ENCODE measurements at places on chromosomes 2 and 18. TPM values are rescaled to one million over a fixed set of nuclear protein-coding genes. Genes with fewer than 3 reads are reported as not detected.

- no peak for DNase-seq
Observed at GRCh38 chr2:184314829-184315228, 283.5 kb upstream of the ZNF804A start.

DNA sequence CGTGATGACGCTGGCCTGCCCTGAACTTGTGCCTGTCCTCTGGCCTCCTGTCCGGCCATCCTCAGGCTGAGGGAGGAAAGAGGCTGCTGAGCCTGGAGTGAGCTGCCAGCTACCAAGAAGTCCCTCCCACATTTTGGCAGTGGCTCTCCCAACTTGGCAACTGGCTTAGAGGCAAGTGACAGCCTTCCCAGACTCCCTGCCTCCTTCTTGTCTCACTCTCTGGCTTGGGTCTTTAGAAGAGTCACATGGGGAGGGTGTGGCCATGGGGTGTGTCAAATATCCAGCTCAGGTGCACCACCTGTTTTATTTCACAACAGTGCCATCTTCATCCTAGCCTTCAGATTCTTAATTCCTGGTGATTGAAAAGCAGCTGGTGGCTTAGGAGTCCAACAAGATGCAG lies 222.9 kb downstream of the PRKCE start:
- no peak for DNase-seq

DNA sequence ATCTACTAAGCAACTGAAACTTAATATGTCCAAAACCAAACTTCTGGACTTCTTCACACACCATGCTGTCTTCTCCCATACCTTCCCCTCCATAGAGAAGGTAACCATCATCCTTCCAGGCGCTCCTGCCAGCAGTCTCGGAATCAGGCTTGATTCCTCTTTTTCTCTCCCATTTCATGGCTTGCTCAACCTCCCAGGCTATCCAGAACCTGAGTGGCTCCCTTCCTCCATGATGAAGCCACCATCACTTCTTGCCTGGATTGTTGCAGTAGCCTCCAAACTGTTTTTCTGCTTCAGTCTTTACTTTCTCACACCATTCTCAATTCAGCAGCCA lies 40.1 kb upstream of the NDUFV2 start:
- no peak for DNase-seq

DNA sequence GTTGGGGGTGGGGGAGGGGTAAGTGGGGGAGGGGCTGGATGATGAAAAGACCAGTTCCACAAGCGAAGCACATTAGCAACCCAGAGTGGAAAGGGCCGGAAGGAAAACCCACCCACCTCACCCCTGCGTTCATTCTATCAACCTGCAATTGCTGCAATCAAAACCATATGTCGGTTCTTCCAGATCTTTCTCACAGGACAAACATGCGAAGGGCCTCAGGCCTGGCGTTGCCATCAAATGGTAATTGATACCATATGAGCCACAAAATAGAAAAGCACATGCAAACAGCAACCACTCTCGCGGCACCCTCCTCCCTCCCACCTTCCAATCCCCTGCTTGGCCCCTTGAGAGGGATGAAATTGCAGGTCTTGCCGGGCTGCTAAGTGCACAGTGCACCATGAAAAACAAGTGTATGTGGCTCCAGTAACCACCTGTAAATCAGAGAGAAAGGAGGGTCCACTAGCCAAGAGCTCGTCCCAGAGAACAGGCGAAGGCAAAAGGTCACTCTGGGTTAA lies 287.5 kb downstream of the TCF4 start:
- no peak for DNase-seq

GRCh38 chr18:39825485-39826150 lies 2129.4 kb upstream of the PIK3C3 start:
- peak; percentile 77 for DNase-seq

DNA sequence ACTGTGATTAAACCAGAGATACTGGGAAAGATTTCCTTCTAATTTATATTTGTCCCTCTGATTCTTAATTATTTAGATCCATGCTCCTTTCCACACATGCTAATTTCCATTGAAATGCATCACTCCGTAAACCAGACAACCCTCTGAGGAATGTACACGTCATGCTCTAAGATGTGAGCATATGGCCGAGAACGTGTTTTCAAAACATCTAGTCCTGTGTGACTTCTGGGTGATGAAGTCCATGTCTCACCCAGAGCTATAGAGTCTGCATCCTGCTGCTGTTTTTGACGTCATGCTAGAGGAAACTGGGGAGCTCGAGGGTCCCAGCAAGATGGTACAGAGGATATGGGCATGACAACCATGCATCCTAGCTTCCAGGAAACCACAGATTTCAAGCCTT lies 53.6 kb downstream of the CAPN13 start:
- DNase-seq, result no peak

GRCh38 chr2:159617100-159617499 lies 752 bp upstream of the BAZ2B start:
- DNase-seq, result no peak

GRCh38 chr2:219713110-219713509 lies 85.7 kb downstream of the SLC4A3 start:
- DNase-seq, result peak; percentile 24

DNA sequence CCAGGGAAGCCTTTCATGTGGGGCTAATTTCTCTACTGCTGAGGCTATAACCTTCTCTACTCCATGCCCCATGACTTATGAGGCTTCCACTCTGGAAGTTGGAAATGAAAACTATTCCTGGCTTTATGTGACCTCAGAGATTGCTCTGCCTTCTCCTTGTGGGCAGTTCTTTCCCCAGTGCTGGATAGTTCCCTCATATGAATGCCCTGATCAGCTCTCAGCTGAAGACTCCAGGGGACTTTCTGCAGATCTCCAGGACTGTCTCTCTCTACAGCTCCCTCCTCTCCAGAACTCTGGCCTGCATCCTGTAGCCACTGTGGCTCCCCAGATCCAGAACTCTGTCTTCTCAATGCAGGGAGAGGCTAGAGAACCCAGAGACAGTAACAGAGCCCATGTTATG lies 235.1 kb downstream of the SEPTIN10 start:
- DNase-seq, result no peak

GRCh38 chr2:228048838-228049490 lies 132.5 kb downstream of the SPHKAP start:
- peak; percentile 11 for DNase-seq

DNA sequence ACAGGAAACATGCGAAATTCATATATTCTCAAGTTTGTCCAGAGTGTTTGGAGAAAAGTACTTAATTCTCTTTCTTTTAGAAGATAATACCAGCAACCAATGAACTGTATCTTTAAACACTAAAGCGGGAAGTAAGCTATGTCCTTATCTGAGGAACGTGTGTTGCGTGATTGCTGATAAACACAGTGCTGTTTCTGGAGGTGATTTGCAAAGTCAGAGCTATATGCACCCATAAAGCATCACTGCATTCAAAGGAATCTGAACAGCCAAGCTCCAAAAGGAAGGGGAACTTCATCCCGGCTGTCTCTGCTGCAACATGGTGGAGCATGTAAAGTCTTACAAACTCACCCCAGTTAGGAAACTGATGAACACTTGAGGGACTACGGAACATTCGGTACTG lies 271.7 kb upstream of the FN1 start:
- no peak for DNase-seq

- no peak for DNase-seq
Observed at GRCh38 chr2:78994789-78995188, 30.7 kb upstream of the REG3G start.

DNA sequence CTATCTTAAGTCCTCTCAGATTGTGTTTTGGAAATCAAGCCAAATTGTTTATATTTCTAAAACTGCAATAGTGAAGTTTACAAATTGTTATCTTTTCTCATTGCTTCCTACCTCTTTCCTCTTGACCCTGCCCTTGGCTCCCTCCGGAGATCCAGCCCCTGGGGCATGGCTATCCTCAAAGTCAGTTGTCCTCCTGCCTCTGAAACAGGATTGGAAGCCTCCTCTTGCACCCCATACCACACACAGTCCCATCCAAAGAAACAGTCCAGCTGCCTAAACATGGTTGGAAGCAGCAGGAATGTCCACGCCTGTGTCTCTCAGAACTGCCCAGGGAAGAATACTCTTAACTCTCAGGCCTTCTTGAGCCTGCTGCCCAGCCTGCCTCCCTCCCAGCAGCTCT lies 30.1 kb upstream of the COL6A3 start:
- no peak for DNase-seq

DNA sequence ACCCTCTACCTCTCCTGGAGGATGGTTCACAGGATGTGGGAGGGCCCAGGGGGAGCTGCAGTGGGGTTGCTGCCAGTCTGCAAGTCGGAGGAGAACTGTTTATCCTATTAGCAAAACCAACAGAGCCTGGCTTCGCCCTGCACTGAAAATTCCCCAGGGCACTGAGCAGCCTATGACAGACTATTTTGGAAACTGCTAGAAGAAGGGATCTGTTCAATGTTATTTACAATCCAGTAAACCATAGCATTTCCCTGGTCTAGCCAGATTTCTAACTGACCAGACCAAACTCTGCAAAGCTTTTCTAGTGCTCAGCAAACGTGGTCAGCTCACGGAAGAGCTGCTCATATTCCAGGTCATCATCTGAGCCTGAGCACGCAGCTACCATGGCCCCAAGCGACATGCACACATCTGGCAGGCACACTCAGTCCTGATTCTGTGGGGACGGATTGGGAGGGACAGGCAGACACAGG lies 64.8 kb upstream of the PID1 start:
- no peak for DNase-seq

DNA sequence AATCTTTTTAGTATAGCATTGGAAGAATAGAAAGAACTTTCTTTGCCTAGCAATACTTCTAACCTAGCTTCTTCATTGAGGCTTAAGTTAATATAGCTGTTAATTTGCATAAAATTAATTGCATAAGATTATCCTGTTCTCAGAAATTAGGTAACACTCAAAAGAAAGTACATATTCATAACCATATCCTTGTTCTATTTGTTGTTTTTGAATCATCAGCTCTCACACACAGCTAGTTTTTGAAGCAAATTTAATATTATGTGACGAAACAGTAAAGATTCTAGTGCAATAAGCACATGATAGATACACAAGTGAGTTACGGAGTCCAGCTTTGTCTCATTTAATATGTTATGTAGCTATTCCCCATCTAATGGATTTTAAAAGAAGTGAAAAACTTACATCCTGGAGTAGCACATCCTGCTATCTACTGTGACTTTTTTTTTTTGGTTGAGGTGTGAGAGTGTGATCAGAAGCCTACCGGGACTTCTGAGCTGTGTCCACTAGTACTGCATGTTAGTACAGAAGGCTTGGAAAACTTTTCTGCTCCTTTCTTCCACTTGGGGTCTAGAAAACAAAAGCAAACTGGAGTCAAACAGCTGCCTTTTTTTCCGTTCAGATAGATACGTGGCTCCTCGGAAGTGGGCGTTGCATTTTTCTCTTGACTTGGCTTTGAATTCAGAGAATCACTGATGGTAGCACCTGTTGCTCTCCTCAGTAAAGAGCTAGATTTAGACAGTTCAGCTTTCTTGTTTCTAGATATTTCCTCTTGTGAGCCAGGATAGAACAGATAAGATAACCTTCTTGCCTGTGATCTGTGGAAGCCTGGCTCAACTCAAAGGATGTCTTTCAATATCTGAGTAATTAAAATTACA lies 27.2 kb downstream of the KDM3A start:
- DNase-seq, result no peak

- peak; percentile 62 for DNase-seq
Observed at GRCh38 chr2:177332026-177332991, 60.3 kb upstream of the AGPS start.

DNA sequence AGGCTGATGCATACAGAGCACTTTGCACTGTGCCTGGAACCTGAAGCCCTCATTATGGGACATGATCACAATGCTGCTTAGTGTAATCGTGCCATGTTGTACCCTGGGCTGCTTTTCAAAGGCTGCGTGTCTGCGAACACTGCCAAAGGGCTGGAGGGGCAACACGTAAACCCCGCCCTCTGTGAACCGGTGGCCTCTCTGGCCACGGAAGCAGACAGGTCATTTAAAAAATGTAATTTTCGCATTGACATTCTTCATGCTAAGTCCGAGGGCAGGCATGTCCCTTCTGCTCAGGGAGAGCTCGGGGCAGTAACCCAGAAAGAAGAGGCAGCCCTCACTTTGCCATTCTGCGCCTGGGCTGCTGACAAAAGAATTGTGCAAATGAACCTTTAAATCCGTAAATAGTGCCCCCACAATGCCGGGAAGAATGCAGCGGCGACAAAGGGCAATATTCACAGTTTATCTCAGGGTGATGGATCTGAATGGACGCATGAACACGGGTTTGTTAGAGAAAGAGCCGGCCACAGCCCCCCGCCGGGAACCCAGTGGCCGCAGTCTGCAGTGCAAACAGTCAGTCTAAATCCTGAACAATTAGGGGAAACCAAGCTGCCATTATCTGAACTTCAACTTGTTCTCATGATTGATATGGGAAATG lies 226.1 kb downstream of the MYCN start:
- DNase-seq, result no peak

GRCh38 chr18:79523206-79523735 lies 127.5 kb downstream of the NFATC1 start:
- DNase-seq, result no peak

GRCh38 chr2:42230891-42231290 lies 61.7 kb downstream of the EML4 start:
- no peak for DNase-seq

- DNase-seq, result no peak
Observed at GRCh38 chr2:144412709-144413108, 107.2 kb downstream of the ZEB2 start.

DNA sequence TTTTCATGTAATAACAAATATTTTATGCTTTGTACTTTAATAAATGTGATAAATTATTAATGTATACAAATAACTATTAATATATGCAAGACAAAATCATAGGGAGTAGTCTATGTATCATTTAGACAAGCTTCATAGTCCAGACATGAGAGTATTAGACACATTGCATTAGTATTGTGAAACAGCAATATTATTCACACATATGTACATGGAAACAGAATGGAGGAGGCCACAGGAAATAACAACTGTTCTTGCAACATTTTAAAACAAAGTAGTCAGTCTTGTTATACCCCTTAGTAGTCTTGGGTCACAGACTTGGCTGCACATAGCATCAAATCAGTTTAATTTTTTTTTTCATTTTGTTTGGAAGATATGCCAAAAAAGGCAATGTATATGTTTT lies 15.8 kb downstream of the DSC1 start:
- no peak for DNase-seq

DNA sequence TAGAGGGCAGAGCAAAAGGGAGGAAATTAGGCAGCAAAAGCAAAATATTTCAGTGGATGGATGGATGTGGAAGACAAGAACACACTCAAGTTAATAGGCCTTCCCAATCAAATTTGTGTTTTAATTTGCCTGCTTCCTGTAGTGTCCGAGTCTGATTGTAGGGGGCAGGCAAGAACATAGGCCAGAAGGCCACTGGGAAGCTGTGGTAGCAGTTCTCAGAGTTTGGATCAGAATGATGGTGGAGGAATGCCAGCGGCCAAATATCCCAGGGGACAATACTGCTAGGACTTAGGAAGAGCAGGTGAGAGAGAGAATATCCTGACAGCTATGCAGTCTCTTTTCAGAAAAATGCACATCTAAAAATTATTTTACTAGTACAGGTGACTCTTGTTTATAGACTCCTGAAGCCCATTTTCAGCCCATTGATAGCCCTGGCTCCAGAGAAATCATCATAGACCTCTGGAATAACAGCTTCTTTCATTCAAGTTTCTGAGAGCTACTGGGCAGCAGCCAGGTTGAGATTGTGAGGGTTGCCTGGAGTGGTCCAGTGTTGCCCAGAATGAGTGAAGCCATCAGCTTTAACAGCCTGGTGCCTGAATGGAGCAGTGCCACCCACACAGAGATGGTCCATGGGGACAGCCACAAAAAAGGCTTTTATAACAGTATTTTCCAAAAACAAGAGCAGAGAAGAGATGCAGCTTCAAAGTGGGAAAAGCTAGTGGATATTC lies 19.1 kb upstream of the SERPINE2 start:
- DNase-seq, result no peak

The EVA1A gene
- 52.1 TPM for total RNA-seq

The CNGA3 gene
- not detected for total RNA-seq

The SEMA4C gene
- 35.4 TPM for total RNA-seq

The IL1B gene
- total RNA-seq, result not detected

The ANKRD62 gene
- total RNA-seq, result not detected

The SLC8A1 gene
- 0.13 TPM for total RNA-seq

The MAP2 gene
- total RNA-seq, result 11.2 TPM

Data from dermis microvascular lymphatic vessel endothelial cell (primary cell).